Effector CD8-positive, alpha-beta T cell (primary cell): ENCODE measurements at places on chromosomes 1 and 21.

GRCh38 chr1:40393173-40393572, 19.6 kb downstream of the SMAP2 start:
- no peak for DNase-seq

GRCh38 chr21:45870851-45871615, 110.5 kb upstream of the COL6A1 start:
- DNase-seq: no peak

DNA sequence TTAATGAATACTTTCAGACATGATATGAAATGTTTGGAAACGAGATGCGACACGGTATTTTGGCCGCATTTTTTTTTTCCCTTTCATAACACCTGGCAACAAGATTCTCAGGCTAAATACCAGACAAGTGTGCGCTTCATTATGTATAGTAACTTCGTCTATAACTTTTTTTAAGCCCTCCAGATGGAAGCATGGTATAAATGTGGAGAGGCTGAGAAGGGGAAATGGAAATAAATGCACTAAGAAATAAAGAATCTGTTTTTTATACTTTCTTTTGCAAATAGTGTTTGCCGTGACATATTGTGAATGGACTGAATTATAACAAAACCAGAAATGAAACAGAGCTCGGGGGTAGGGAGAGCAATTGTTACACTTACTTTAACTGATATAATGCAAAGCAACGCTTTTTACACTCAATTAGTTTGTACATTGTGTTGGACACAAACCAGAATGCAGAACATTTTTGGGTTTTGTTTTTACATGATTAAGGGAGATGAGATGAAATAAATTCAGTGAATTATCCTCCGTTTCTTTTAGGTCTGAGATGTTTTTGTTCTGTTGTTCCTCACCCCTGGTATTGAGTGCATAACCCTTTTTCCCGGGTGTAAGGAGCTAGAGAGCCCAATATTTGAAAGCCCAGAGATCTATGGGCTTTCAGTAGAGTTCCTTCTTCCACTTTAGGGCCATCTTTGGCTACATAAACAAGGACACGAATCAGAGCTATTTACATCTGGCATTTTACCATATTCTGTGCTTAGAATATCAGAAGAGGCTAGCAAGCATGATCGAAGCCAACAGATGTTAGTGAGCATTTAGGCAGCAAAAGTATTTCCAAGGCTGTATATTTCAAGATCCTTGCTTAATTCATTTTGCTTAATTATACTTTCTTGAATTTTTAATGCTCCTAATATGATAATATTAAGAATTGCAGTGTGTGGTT, 478.0 kb downstream of the CAMTA1 start:
- DNase-seq: no peak

GRCh38 chr1:25148673-25149300, 83.5 kb downstream of the SYF2 start:
- DNase-seq: no peak

GRCh38 chr1:4462831-4463484, 191.5 kb upstream of the AJAP1 start:
- no peak for DNase-seq

- DNase-seq: no peak
Measured at GRCh38 chr1:173914366-173914871, 2.7 kb downstream of the SERPINC1 start.

GRCh38 chr1:62230718-62231117, 36.1 kb downstream of the L1TD1 start:
- no peak for DNase-seq

DNA sequence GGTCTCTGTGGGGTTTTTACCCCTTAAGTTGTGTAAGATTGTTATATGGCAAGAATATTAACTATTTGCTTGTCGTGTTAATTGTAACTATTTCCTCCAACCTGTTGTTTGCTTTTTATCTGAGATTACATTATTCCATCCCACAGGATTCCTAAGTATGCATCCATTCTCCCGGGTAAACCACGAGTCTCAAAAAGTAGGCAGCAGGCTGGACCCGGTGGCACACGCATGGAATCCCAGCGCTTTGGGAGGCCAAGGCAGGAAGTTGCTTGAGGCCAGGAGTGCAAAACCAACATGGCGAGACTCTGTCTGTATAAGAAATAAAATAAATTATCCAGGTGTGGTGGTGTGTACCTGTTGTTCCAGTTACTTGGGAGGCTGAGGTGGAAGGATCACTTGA, 12.6 kb upstream of the RSPO1 start:
- no peak for DNase-seq

GRCh38 chr1:17136936-17137335, 17.7 kb upstream of the PADI2 start:
- no peak for DNase-seq

GRCh38 chr1:66435541-66435940, 98.4 kb upstream of the SGIP1 start:
- no peak for DNase-seq

- no peak for DNase-seq
Measured at GRCh38 chr1:232579958-232580941, 49.7 kb downstream of the SIPA1L2 start.

DNA sequence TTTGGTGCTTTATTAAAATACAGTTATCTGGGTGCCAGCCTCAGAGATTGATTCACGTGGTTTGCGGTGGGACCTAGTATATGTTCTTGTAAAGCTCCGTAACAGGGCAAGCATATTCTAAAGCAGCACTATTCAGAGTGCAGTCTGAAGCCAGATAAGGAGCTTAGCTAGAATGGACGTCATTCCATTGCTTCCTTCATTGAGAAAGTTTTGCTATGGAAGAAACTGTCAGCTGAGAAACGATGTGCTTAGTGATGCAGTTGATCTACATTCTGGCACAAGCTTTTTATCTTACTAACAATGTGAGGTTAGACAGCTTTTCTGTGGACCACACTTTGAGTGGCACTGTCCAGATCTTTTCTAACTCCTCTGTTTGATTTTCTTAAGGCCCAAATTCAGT, 26.2 kb downstream of the SLC44A3 start:
- no peak for DNase-seq

DNA sequence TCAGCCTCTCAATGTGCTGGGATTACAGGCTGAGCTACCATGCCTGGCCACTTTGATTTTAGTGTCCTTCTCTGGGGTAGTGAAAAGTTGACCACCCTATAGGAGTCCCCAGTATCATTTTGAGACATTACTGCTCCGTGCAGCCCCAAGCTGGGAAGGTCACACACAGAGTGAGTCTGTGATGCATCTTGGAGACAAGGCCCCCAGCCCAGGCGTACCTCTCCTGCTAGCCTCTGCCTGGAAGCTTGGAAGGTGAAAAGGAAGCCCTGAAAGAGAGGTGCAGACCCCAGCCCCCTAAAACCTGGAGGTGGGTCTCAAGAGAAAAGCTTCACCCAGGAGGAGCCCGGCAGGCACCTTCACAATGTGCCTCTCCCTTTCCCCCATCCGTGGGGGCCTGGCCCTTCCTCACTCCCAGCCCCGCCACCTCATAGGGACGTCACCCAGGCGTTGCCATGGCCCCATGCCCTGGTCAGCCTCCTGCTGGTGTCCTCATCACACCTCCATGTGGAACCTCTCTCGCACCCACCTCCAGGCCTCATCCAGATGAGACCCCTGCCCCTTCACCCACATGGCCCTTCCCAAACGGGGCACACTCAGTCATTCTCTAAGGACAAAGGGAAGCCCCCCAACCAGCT, 5.6 kb upstream of the ARF1 start:
- DNase-seq: no peak

GRCh38 chr1:41330588-41331545, 30.4 kb upstream of the FOXO6 start:
- no peak for DNase-seq

DNA sequence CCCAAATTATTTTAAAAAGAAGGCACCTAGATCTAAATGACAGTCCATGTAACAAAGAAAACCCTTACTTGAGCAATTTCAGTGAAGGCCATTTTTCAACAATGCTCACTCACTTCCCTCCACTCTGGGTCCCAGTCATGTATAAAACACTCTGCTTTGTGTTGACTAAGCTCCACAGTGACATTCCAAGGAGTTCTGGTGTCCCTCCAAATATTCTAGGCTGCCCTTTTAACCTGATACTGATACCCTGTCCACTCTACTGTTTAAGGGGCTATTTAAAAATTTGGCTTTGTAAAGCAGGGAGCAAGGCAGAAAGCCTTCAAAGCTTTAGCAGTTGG, 73.6 kb downstream of the GNG12 start:
- no peak for DNase-seq

DNA sequence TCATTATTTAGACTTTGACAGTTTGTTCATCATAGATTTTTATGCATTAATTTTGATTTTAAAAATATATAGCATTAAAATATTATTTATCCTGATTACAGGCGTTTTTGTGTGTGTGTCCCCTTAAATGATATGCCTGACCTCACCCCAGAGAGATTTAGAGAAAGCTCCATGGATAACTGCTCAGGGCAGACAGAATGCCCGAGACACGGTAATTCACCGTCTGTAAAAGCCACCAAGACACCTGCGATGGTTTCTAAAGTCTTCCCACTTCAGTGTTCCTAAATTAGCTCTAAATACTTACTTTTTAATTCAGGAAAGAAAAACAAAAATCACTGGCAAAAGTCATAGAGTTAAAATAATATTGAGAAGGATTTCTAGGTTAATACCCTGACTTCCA, 350.6 kb upstream of the RUNX1 start:
- no peak for DNase-seq

- DNase-seq: no peak
Measured at GRCh38 chr1:76807543-76808260, 59.6 kb upstream of the ST6GALNAC5 start.
